Foreskin keratinocyte (primary cell): ENCODE measurements at places on chromosomes 3 and 15. TPM values are rescaled to one million over a fixed set of nuclear protein-coding genes. Genes with fewer than 3 reads are reported as not detected.
A peak's percentile ranks its signal among the peaks of the same experiment; 100 is the strongest.

The ATP13A5 gene
- not detected in 2 replicates for polyA plus RNA-seq

The PGBD4 gene
- 0.28 and 0.37 TPM in 2 replicates for polyA plus RNA-seq

The PLAAT1 gene
- polyA plus RNA-seq = 0.17 and 0.30 TPM in 2 replicates

The ADCY5 gene
- polyA plus RNA-seq = 0.01 TPM in 1 of 2 replicates, not detected in the other

The ST3GAL6 gene
- polyA plus RNA-seq = 0.99 and 1.3 TPM in 2 replicates

The SERF2 gene
- polyA plus RNA-seq = 982 and 1,148 TPM in 2 replicates

The NPHP3 gene
- polyA plus RNA-seq = 3.4 and 4.2 TPM in 2 replicates

The TEX55 gene
- not detected in 2 replicates for polyA plus RNA-seq

The UACA gene
- polyA plus RNA-seq = 28.6 and 29.0 TPM in 2 replicates

GRCh38 chr15:29410338-29410737, 140.7 kb upstream of the NSMCE3 start:
- DNase-seq = no peak

DNA sequence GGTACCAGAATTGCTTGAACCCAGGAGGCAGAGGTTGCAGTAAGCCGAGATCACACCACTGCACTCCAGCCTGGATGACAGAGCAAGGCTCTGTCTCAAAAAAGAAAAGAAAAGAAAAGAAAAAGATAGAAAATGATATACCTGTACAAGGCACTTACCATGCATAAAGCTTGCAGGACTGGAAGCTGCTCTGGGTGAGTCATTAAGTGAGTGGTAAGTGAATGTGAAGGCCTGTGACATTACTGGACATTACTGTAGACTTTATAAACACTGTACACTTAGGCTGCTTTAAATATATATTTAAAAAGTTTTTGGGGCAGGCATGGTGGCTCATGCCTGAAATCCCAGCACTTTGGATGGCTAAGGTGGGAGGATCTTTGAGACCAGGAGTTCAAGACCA, 99.2 kb downstream of the SLMAP start:
- DNase-seq = peak; percentile 44

GRCh38 chr3:99627062-99627826, 11.2 kb upstream of the COL8A1 start:
- DNase-seq = no peak

DNA sequence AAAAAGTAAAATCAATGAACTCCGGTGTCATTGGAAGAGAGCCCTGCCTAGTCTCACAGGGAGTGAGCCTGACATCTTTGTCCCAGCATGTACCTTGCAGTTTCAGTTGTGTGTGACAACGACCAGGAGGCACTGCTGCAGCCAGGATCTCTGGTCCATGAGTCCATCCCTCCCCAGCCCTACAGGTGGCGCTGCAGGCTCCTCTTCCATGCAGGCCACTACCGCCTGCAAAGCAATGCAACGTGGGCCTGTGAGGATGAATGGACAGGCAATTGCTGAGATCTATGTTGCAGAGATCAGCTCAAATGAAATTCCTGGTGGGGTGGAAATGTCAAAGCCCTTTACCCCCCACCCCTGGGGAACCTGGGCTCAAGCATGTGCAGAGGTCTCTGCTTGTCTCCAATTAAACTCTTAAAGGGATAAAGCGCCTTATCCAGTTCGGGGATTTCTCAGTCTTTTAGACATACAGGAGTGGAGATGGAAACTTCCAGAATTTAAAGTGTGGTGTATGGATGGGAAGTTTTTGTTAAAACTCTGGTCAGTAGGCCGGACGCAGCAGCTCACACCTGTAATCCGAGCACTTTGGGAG, 35.8 kb downstream of the TKT start:
- DNase-seq = peak; percentile 42

DNA sequence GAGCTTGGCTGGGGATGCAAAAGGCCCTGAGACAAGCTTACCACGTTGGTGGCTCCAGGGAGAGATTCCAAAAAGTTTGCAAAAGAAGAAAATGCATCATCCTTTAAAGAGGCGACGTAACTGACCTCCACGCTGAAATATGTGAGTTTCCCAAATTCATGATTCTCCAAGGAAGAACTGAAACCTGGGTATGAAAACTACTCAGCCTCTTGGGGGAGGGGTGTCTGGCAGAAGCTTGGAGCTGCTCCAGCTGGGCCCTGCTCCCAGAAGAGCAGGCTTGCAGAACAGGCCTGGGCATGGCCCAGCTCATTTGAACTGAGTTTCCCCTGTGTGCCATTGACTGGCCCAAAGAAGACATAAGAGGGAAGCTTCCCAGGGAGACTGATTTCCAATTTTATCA, 20.5 kb downstream of the CPN2 start:
- DNase-seq = peak; percentile 91

- DNase-seq = peak; percentile 87
Measured at GRCh38 chr3:70982700-70983140, 600.8 kb downstream of the FOXP1 start.

- no peak for DNase-seq
Measured at GRCh38 chr3:50605901-50606326, 5.7 kb downstream of the CISH start.
